CD4-positive, alpha-beta T cell treated with Interleukin-4 for 4 hours (primary cell): ENCODE measurements at places on chromosomes 12 and 14.
A peak's percentile ranks its signal among the peaks of the same experiment; 100 is the strongest.

- DNase-seq: no peak
Observed at GRCh38 chr12:123152833-123153232, 1.9 kb upstream of the PITPNM2 start.

GRCh38 chr14:98099527-98099926 is 1172.5 kb downstream of the BCL11B start:
- no peak for DNase-seq

GRCh38 chr14:74898694-74899093 is 17.0 kb downstream of the DLST start:
- no peak for DNase-seq

- DNase-seq: no peak
Observed at GRCh38 chr12:114342656-114343055, 63.3 kb downstream of the TBX5 start.

GRCh38 chr14:69716478-69717187 is 50.3 kb upstream of the SRSF5 start:
- DNase-seq: peak; percentile 80

DNA sequence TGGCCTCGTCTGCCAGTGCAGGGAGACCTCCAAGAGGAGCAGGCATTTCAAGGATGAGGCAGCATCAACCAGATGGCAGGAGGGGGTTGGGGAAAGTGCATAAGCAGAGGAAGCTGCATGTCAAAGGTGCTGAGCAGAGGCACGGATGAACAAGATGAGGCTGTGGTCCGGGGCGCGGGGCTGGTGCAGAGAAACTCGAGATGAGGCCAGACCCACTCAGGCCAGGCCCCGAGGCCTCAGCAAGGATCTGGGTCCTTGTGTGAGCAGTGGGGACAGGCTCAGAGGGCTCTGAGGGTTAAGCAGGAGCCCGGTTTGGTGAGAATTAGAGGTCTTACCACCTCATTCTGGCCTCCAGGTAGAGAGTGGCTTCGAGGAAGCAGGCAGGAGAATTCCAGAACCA is 98.8 kb downstream of the DICER1 start:
- no peak for DNase-seq

- no peak for DNase-seq
Observed at GRCh38 chr12:58325561-58325960, 384.2 kb downstream of the ATP23 start.

GRCh38 chr12:93407963-93408283 is 30.2 kb downstream of the NUDT4 start:
- no peak for DNase-seq

- DNase-seq: peak; percentile 78
Observed at GRCh38 chr14:23068789-23069412, 11.6 kb upstream of the CDH24 start.

- DNase-seq: peak; percentile 20
Observed at GRCh38 chr12:50057000-50057841, at the start of gene ASIC1. Gene ASIC1 (plus strand): TSS chr12:50057596. CDS start chr12:50058767, 1,171 bp downstream.

DNA sequence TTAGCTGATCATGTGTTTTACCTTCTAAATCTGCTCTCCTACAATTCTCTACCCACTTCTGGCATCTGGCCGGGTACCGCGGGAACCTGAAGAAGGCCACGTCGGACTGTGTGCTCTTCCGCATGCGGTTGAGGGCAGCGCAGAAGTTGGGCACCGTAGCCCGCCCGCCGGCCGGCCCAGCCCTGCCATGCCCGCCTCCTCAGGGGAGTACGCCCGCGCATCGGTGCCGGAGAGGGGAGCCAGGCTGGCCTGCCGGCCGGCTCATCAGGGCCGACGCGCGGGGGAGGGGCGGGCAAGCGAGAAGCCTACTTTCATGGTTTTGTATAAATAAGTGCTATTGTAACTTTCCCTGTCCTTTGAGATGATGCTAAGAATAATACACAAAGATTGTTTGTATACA is 19.9 kb upstream of the ADAMTS20 start:
- no peak for DNase-seq

DNA sequence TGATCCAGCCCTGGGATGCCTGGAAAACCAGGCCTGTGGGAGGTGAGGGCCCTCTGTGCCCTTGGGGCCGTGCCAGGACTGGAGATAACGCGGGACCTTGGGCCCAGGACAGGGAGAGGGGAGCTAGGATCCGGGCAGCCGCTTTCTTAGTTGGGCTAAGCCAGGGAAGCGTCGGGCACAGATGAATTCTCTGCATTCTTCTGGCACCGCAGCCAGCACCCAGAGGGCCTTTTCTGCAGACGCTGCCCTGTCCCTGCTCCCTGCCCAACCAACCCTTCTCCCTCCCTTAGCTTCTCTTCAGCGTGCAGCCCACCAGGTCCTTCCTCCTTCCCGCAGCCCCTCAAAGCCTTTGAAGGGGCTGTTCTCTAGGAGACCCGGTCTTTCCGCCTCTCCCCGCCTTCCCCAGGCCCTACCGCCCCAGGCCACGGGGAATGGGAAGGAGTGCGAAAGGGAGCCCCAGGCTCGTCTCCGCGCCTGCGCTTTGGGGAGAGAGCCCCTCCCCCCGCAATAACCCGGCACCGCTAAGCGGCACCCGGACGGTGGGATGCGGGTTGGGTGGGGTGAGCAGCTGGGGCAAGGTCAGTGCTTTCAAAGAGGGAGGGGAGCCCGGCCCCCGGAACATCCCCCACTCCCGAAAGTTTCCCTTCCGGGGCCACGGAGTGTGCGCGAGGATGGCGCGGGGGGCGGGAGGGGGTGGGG is 663 bp downstream of the NCKAP5L start:
- DNase-seq: peak; percentile 25

- no peak for DNase-seq
Observed at GRCh38 chr12:18068355-18068754, 21.6 kb downstream of the RERGL start.

- no peak for DNase-seq
Observed at GRCh38 chr12:16392846-16393535, 45.5 kb downstream of the MGST1 start.

- no peak for DNase-seq
Observed at GRCh38 chr12:105399428-105400081, 69.1 kb downstream of the C12orf75 start.

- DNase-seq: no peak
Observed at GRCh38 chr12:26122061-26122680, 2.7 kb downstream of the BHLHE41 start.

GRCh38 chr12:114982760-114983159 is 298.8 kb upstream of the TBX3 start:
- no peak for DNase-seq

DNA sequence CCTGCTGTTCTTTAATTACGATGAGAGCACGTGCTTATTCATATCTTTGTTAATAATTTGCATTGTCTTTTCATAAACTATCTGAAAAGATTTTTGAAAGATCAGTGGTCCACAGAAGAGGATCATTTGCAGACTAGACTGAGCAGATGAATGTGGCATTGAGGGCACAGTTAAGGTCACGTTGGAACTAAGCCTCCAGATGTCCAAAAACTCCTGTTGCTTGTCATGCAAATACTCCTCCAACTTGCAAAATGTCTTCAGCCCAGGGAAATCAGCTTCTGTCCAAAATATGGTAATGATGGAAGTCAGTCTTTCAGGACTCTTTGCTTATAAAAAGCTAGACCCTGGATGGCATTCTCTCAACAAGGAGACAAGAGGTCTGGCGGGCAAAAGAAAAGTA is 201.6 kb upstream of the TMEM260 start:
- no peak for DNase-seq

GRCh38 chr12:132497514-132498405 is 7.8 kb downstream of the FBRSL1 start:
- no peak for DNase-seq

DNA sequence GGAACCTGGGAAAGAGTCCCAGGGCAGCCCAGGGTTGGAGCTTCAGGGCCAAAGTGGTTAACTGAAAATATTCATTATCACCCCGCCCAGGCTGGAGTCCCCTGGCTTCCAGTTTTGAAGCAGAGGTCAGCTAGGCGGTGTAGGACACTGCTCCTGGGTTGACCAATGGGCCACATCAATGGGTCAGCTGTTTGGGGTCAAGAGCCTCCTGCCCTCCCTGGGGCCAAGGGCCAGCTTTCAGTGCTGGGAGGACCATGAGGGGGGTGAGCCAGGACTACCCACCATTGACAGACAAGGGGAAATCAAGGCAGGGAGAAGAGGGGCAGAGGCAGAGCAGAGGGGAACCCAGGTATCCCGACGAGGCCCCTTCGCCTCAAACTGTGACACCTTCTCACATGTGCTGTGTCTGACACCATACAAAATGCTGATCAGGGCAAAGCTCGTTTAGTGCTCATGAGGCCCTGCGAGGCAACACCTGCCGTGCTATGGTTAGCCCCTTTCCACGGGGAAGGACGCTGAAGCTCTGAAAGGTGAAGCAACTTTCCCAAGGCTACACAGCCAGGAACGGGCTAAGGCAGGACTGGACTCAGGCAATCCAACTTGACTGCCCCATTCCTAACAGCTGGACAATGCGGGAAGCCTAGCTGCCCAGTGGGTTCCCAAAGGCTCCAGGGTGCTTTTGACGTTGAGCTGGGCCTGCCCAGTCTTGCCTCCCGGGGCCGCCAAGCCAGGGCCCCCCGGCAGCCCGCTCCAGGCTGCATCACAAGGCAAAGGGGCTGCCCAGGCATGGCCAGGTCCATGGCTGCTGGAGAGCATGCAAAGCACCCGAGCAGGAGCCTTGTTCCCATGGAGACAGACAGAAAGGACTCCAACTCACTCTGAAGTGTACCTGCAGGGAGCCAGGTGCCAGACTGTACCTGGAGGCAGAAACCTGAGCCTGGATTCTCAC is 2.0 kb downstream of the SYNE3 start:
- DNase-seq: no peak

GRCh38 chr12:99053616-99054362 is 408.7 kb downstream of the APAF1 start:
- DNase-seq: no peak
